NCI-H1417 (cell line): ENCODE measurements at places on chromosomes 3 and 15.

GRCh38 chr3:137687181-137687879 is 76.8 kb upstream of the SOX14 start:
- DNase-seq, result peak; percentile 2

DNA sequence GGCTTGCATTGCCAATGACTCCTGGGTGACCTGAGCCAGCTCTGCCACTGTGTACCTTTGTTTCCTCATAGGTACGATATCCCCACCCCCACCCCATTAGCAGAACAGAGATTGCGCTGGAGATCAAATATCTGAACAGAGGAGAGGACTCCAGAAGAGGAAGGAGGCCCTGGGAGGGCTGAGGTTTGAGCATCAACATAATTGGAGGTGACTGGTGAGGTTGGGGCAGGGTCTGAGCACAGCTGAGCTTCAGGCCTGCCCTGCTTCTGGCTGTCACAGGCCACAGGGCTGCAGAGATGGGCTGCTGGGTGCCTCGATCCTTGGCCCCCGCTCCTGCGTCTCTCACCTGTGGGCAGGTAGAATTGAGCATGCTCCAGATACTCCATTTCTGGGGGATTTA is 21.3 kb upstream of the CACNA2D2 start:
- no peak for DNase-seq

DNA sequence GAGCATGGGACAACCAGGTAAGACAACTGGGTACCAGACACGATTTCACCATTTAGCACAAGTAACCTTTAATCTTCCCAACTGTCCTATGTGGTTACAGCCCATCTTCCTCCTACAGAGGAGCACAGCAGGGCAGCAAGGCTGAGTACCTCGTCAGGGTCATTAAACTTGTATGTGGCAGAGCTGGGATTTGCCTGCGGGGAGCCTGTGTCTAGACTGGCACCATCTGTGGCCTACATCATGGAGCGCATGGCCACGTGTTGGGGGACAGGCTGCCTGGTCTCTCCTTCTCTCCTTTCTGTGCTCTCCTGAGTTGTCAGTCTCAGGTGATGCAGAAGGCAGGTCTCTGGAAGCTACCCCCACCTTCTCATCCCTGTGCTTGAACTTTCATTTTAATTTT is 32.2 kb downstream of the GOLGA6A start:
- peak; percentile 66 for DNase-seq

DNA sequence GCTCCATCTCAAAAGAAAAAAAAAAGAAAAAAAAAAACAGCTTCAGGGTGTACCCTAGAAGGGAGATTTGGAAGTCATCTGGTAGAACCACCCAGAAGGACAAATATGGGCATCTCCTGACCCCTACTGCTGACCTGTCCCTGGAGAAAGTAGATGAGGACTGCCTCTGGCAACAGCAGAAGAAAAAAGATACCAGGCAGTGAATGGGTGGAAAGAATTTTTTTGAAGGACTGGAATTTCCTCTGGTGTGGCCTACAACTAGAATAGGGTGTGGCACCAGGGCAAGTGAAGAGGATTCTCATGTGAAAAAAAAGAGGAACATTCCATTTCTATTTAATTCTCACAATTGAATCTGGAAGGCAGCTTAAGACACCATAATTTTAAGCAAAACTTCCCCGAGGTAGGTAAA is 3.1 kb downstream of the ANXA2 start:
- no peak for DNase-seq

DNA sequence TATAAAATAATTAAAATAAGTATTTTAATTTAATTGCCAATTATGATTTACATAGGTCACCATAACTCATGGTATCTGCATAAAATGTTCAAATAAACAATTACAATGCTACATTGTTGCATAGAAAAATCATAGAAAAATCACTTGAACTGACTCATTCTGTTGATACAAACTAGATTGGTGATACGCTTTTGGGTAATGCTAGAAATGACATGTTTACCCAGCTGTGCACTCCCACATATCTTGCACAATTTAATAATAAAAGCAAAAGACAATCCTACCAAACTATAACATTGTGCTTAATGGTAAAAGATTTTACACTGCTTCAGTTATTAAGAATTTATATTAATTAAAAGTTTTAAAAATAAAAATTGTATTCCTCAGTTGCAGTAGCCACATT is 45.8 kb upstream of the FBXL22 start:
- DNase-seq, result peak; percentile 61

- no peak for DNase-seq
Observed at GRCh38 chr3:144583871-144584270, 612.2 kb downstream of the DIPK2A start.
